SJSA1 (cell line): ENCODE measurements at places on chromosomes 1 and 21. TPM values are rescaled to one million over a fixed set of nuclear protein-coding genes. Genes with fewer than 3 reads are reported as not detected.

DNA sequence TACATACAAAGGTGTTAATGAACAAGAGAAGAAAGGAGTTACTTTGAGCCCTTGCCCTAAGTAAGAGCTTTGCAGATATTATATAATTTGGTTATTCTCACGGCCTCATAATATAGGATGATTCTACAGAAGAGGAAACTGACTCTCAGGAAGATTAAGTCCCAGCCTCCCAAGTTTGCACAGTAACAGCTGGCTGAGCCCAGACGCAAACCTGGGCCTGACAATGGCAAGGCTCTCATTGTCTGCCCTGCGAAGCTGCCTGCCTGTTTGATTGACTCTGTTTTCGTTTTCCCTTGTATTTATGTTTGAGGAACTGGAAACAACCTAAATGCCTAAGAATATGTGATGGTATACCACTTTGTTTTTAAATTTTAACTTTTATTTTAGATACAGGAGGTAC lies 76.2 kb upstream of the PGBD5 start:
- H3K4me1 ChIP-seq: no peaks in the 10 kb centered on the region
- no peak for DNase-seq
- no peak overlapping the region for H3K27ac ChIP-seq
- H3K36me3 ChIP-seq: no peaks in the 10 kb centered on the region
- no peaks in the 10 kb centered on the region; the same call in 1 of the 2 replicates for H3K27me3 ChIP-seq

- no peak for DNase-seq
- H3K4me1 ChIP-seq: peaks cover 6% of the 10 kb centered on the region
- H3K27me3 ChIP-seq: no peaks in the 10 kb centered on the region
- no peak overlapping the region for H3K4me3 ChIP-seq
- peaks cover 26% of the 10 kb centered on the region for H3K36me3 ChIP-seq
These were observed 90.0 kb downstream of the ASH1L start for GRCh38 chr1:155472491-155473083.

DNA sequence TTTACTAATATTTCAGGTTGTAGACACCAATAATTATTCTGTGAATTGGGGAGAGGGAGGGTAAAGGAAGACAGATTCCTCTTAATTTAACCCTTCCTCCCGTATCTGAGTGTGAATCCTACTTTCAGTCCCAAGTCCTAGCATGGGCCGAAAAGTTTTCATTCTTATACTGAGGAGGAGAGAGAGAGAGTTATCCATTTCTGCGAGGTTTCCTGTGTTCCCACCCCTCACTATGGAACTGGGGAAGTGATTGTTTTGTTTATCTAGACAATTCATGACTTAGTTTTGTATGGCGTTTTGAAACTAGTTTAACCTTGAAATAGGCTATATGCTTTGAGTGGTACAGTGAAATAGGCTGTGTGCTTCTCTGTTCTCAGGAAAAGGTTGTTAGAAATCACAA lies 134.0 kb upstream of the DPYD start:
- H3K4me3 ChIP-seq: peak overlapping the region; percentile 39
- no peaks in the 10 kb centered on the region for H3K36me3 ChIP-seq
- H3K27ac ChIP-seq: no peak overlapping the region
- DNase-seq: peak; percentile 14
- H3K4me1 ChIP-seq: peaks cover 20% of the 10 kb centered on the region

TOMM20 gene
- 65.5 and 78.0 TPM in 2 replicates for total RNA-seq

GRCh38 chr1:171420810-171421209 lies 64.5 kb upstream of the PRRC2C start:
- no peak overlapping the region for H3K4me3 ChIP-seq
- no peaks in the 10 kb centered on the region for H3K36me3 ChIP-seq
- no peak overlapping the region for H3K27ac ChIP-seq
- no peak for DNase-seq
- no peaks in the 10 kb centered on the region for H3K4me1 ChIP-seq

DNA sequence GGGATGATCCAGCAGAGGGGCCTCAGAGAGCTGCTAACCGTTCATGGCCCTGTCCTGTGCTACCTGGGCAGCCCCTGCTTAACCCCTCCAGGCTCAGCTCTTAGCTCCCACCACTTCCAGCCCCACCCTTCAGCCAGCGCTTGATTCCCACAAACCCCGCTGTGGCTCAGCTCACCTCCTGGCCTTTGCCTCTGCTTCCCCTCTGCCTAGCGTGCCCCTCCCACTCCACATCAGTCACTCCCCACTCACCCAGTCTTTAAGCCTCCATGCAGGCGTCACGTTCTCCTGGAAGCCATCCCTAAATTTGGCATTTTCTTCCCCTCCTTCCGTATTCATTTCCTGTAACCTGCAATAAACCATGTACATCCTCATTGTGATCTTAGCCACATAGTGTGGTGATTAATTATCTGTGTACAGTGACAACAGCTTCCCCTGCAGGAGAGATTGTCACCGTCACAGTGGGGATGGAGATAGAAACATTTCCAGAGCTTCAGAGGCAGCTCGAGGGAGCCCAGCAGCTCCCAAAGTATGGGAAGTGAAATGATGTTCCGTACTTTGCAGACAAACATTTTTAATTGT lies 65.5 kb downstream of the EPHB2 start:
- H3K36me3 ChIP-seq: no peaks in the 10 kb centered on the region
- no peaks in the 10 kb centered on the region for H3K27me3 ChIP-seq
- no peaks in the 10 kb centered on the region for H3K4me1 ChIP-seq
- no peak for DNase-seq
- no peak overlapping the region for H3K4me3 ChIP-seq
